ENCODE measurements at places on chromosomes 16 and 17.
A peak's percentile ranks its signal among the peaks of the same experiment; 100 is the strongest.

GRCh38 chr16:75575958-75576357 is 9.8 kb downstream of the GABARAPL2 start:
- no peak for DNase-seq

DNA sequence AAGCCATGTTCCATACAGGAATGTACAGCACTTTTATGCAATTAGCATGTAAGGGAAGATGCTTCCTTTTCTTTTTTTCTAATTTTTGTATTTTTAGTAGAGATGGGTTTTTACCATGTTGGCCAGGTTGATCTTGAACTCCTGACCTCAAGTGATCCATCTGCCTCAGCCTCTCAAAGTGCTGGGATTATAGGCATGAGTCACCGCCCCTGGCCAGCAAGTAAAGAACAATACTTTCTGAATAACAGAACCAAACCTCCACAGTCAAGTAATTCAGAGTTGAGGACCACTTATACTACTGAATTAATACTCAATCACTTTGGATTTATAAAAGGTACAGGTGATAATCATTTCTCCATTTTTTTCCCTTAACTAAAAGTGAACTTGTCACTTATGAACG is 13.0 kb downstream of the C16orf87 start:
- DNase-seq: no peak

DNA sequence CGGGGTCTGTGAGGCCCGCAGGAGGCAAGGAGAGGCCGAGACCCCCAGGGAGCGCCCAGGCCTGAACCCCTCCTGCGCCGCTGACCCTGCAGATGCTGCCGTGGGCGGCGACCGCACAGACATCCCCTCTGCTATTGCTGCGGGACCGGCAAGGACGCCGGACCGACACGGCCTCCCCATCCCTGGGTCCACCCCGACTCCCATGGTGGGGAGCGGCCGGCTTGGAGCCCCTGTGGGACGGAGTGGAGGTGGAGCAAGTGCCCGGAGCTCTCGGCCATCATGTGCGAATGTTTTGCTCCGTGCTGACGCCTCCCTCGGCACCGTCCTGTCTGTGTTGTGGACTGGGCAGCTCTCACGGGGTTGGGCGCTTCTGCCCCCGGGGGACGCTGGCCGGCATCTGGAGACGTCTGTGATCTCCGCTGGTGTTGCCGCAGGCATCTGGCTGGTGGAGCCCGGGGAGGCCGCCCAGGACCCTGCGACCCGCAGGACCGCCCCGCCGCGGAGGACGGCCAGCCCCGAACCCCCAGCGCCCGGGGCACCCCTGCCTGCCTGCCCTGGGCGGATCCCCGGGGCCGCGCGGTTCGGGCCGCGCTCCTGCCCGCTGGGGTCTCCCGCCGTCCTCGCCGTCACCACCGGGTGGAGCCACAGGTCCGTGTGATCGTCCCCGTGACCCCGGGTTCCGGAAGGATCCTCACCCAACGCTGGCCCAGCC is 12.8 kb upstream of the GNG13 start:
- DNase-seq: peak; percentile 46

DNA sequence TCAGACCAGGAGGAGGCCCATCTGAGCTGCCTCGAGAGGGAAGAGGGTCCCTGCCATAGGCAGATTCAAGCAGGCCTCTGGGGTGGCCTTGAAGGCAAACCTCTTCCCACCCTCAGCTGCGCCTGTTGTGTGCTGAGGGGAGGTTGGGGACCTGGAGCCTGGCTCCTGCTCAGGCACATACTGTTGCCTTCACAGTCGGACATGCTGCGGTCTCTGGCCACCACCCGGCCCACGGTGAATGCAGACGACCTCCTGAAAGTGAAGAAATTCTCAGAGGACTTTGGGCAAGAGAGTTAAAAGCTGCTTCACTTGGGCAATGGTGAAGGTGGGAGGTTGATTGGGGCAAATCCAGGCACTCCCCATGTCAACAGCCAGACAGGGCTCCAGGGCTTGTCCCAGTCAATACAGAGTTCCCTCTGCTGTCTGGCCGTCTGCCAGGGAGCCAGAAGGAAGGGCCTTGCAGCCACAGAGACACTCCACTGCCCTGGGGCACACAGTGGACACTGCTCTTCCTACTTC is 6.3 kb downstream of the PDF start:
- no peak for DNase-seq

GRCh38 chr17:75902406-75902805 is 2.3 kb downstream of the MRPL38 start:
- no peak for DNase-seq

- DNase-seq: no peak
These were observed 14.2 kb downstream of the ERI2 start for GRCh38 chr16:20791923-20792612.

DNA sequence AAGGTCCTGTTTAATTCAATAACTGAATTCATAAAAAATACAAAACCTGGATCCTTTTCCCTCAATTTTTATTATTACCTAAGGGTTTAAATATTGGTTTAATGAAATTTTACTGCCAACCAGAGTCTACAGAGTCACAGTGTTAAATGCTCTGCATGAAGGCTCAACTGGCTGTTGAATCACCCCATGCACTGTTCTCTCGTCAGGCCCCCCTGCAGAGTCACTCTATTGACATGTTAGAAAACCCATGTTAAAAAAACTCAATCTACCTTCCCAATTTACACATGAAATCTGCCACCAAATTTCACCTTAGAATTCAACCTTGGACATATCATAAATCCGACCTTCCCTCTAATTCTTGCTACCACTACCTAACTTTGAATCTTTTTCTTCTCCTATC is 43.3 kb upstream of the ULK2 start:
- DNase-seq: no peak

DNA sequence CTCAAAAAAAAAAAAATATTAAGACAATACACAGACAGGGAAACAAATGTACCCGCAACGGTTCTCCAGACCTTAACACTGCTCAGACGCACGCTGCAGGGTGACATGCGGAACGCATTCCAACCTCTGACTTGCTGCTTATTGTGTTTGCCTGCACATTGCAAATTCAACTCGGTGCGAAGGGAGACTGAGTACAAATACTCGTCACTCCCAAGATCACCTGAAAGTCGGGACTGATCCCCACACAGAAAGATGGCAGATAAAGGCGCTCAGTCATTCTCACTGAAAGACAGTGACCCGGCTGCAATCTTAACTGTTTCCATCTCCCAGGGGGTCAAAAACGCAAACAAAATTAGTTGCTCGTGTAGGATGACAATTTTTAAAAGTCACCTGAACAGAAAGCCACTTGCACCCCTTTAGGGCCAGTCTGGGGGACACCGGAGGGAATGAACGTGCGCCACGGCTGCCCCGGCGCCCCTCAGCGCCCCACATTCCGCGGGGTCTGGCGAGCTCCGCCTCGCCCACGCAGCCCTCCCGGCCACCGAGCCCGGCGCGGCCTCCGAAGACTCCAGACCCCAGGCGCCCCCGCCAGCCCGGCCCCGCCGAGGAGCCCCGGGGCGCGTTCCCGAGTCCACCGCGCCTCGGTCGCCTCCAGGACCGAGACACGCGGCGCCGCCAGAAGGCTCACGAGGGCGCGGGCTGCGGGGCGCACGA is 589 bp downstream of the CLCN7 start:
- no peak for DNase-seq

- no peak for DNase-seq
These were observed 138.5 kb upstream of the PIRT start for GRCh38 chr17:10976401-10976800.
